Activated T-cell treated with anti-CD3 and anti-CD28 coated beads for 24 hours (primary cell): ENCODE measurements at places on chromosomes 4 and X.

DNA sequence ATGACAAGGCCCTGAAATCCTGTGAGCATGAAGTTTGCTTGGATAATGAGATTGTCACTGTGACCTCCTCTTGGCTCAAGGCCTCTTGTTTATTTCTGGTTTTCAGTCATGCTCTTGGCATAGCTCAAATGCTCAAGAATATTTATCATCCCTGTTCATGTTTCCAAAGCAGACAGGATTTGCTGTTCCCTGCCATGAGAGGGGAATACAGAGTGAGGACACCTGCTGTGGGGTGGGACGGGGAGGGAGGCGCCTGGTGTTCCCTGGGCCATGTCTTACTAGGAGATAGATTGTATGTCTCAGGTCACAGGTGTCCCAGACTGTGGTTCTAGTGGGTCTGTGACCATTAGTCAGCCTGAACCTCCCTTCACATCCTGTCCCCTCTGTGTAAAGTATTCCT lies 34.9 kb upstream of the SH3RF1 start:
- no peak for DNase-seq

- no peak for DNase-seq
Measured at GRCh38 chr4:62461961-62462360, 1261.8 kb downstream of the ADGRL3 start.

DNA sequence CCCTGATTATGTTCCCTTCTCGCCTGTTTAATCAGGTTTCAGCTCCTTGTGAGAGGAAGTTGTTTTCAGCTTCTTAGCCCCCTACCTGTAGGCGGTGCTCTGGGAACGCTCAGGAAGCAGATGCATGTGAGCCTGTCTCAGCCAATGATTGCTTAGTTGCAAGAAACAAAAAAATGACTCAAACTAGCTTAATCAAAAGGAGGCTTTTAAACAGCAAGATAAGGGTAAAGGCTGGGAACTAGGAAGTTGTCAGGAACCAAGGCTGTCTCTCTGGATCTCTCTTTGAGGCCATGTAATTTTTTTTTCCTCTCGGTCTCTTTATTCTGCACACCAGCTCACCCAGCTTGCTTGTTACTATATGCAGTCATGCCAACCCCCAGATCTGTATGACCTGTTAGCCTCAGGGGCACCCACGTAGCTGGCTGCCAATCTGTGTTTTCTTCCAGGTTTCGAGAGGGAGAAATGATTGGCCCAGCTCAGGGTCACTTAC lies 109.1 kb downstream of the PTTG2 start:
- DNase-seq, result peak; percentile 10

DNA sequence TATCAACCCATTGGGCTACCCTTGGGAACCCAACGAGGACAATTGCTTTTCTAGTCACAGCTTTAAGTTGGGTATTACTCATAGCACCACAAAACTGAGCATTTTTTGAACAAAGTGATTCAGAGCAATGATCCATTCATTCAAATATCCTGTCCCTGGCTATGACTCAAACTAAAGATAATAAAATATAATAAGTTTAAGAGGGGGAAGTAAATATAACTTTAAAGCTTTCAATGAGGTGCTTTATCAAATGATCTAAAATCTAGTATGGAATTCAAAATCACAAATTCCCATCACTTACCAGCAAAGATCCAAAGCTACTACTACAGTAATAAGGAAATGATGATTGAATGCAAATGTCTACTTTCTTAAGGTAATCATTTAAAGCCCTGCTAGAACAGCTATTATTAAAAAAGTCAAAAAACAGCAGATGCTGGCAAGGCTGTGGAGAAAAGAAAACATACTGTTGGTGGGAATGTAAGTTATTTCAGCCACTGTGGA lies 39.8 kb upstream of the S100G start:
- DNase-seq, result no peak

DNA sequence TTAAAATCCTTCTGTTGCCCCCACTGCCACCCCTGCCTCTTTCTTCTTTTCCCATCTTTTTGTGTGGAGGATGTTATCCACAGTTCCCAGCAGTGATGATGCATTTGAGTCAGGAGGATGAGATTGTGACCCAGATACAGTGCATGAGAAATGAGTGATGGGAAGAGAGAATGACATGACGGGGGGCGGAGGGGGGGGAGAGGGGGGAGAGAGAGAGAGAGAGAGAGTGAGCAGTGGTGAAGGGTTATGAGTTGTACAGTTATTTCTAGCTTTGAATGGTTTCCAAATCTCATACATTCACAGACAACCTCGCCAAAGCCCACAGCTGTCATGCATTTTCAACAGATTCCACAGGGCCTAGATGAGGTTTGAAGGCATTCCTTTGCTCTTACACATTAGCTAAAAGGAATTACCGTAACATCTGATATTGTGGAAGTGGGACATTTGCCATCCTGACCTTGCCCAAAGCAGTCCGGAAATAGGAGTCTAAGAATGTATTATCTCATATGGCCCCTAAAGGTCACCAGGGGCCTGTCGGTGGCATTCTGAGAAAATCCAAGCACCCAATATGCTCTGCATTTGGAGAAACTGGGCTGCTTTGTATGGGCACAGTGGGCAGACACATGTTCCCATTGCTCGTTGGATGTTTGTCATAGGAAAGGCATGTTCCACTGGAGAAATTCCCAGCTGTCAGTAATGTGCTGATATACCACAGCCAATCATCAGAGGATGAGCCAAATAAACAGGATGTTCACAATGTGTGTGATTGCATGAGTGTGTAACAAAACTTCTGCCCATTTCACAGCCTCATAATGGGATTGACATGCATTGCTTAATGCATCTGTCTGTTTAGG lies 435.8 kb downstream of the SPRY1 start:
- DNase-seq, result no peak

DNA sequence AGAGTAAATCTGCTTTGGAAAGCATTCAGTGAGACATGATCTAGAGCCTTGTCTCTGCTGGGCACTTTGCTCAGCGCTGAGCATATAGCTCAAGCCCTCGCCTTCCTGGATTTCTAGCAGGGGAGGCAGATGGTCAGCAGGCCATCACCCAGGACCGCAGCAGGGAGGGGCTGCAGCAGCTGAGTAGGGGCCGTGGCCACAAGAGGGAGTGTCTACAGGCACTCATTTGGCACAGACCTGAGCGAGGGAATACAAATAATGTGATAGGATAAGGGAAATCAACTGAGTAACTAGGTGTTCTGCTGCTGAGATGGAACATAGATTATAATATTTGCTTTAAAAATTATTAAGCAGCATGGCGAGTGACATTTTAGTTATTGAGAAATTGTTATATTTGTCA lies 30.2 kb downstream of the OFD1 start:
- no peak for DNase-seq

- no peak for DNase-seq
Measured at GRCh38 chrX:2497961-2498780, 2.6 kb downstream of the DHRSX start.

DNA sequence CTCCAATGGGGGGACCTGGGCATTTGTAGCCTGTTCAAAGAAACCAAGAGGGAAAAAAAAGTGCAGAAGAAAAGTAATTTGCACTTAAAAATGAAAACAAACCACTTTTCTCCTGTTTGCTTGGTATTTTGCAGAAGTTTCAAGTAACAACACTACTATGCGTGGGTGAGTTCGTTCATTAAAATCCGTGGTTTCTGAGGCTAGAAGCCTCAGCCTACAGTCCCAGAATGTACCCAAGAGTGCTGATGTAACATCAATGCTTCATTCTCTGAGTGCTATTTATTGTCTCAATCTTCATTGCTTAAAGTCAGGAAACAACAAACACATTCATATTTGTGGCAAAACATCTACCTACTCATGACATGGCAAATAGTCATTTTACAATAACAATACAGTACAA lies 29.2 kb downstream of the LGI2 start:
- DNase-seq, result no peak

DNA sequence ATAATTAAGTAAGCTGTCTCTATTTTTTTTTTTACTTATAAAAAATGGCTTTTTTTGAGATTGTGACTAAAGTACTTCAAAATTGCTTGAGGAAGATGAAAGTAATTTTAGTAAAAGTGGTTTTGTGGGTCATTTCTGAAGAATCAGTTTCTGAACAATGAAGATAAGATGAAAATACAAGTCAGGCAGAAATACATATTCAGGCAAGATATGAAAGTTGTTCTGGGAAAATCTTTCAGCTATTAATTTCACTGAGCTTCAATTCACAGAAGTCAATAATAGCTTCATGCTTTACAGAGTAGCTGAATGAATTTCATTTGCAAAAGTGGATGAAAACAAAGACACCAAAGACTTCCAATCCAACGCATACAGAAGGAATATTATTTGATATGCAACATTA lies 305.2 kb upstream of the ARSJ start:
- DNase-seq, result no peak

- no peak for DNase-seq
Measured at GRCh38 chrX:100435726-100436125, 25.7 kb upstream of the PCDH19 start.
